ENCODE measurements at places on chromosomes 13 and 19.

- DNase-seq, result no peak
Measured at GRCh38 chr13:79626924-79627323, 146.0 kb downstream of the NDFIP2 start.

- DNase-seq, result no peak
Measured at GRCh38 chr13:97231829-97232196, 9.7 kb downstream of the MBNL2 start.

- peak; percentile 11 for DNase-seq
Measured at GRCh38 chr13:47148543-47148942, 251.7 kb upstream of the HTR2A start.

DNA sequence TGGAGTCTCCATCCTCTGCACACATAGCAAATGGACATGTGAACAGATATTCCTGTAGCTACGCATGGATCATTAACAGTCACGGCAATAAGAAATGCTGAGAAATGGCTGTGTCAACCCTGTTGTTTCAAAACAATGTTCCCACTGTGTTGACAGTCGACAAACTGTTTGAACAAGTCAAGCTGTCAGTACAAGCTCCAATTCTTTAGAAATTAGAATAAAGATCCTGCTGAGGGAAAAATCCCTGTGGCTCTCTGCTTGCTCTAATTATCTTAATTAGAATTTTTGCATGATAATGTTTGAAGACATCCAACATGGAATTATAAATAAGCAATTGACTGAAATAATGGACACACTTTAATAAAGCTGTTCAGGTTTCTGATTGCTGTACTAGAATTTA, 37.9 kb upstream of the CPB2 start:
- DNase-seq, result no peak

DNA sequence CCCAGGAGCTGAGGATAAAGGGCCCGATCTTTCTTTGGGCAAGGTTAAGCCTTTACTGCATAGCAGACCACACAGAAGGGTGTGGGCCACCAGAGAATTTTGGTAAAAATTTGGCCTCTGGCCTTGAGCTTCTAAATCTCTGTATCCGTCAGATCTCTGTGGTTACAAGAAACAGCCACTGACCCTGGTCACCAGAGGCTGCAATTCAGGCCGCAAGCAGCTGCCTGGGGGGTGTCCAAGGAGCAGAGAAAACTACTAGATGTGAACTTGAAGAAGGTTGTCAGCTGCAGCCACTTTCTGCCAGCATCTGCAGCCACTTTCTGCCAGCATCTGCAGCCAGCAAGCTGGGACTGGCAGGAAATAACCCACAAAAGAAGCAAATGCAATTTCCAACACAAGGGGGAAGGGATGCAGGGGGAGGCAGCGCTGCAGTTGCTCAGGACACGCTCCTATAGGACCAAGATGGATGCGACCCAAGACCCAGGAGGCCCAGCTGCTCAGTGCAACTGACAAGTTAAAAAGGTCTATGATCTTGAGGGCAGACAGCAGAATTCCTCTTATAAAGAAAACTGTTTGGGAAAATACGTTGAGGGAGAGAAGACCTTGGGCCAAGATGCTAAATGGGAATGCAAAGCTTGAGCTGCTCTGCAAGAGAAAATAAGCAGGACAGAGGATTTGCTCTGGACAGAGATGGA, 8.4 kb upstream of the CEACAM19 start:
- DNase-seq, result peak; percentile 46

- DNase-seq, result peak; percentile 30
Measured at GRCh38 chr13:44012910-44013757, 133.4 kb downstream of the LACC1 start.

GRCh38 chr13:32969516-32969941, 46.7 kb upstream of the KL start:
- DNase-seq, result peak; percentile 36

DNA sequence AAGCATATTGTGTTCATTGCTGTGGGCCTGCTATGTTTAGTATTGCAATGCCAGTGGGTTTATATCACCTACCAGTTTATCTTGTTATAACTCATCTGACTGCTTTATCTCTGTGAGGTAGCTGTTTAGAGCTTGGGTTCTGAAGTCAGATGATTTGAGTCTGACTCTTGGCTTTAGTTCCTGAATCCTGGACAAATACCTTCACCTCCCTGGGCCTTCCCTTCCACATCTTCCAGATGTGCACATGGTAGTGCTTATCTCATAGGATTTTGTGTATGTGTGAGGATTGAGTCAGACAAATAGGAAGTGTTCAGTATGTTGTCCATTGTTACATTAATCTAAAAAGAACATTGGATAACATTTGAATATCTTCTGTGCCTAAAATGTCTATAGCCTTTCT, 63.5 kb upstream of the ANKRD10 start:
- no peak for DNase-seq

DNA sequence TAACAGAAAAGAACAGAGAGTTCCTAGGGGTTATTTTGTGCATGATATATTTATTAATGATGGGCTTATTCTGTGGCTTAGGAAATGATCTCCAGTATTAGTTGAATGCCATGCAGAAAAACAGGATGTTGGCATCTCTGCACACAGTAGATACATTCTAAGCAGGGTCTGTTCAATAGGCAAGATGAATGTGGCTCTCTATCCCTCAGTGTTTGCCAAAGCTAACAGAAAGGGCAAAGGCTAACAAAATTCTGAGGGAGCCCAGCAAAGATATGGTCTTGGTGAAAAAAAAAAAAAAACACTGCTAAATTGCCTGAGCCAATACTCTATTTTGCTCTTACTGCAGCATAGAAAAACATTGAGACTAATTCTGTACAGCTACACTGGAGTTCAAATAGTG, 1095.8 kb downstream of the UQCRFS1 start:
- no peak for DNase-seq

GRCh38 chr13:67623630-67624029, 393.5 kb upstream of the PCDH9 start:
- no peak for DNase-seq

- peak; percentile 54 for DNase-seq
Measured at GRCh38 chr19:40348961-40349507, 539 bp downstream of the PLD3 start.

DNA sequence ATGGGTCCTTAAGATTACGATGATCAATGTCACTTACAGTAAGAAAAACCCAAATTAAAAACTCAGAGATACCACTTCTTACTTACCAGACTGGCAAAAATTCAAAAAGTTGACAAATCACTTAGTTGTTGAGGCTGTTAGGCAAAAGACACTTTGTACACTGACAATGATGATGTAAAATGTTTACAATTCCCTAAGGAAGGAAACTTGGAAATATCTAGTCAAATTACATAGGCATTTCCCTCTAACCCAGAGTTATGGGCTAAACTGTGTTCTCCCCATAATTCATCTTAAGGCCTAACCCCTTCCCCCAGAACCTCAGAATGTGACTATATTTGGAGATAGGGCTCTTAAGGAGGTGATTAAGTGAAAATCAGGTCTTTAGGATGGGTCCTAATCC, 12.0 kb downstream of the TGDS start:
- DNase-seq, result no peak

DNA sequence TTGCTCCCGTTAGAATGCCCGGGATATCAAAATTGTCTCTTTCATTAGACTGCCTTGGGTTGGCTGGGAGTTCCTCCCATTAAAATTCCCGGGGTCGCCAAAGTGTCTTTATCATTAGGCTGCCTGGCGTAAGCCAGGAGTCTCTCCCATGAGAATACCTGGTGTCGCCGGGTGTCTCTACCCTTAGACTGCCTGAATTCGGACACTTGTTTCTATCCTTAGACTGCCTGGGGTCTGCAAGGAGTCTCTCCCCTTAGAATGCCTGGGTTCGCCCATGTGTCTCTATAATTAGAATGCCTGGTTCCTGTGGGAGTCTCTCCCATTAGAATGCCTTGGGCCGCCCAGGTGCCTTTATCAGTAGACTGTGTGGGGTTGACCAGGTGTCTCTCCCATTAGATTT, 1538.2 kb downstream of the UQCRFS1 start:
- no peak for DNase-seq

GRCh38 chr13:108087810-108088209, 127.5 kb downstream of the LIG4 start:
- DNase-seq, result no peak

GRCh38 chr19:27734496-27735220, 1478.3 kb downstream of the UQCRFS1 start:
- DNase-seq, result no peak

GRCh38 chr19:40923934-40924391, 41.9 kb upstream of the CYP2A7 start:
- DNase-seq, result no peak

- DNase-seq, result peak; percentile 55
Measured at GRCh38 chr13:50387051-50387581, 371.9 kb downstream of the KCNRG start.

DNA sequence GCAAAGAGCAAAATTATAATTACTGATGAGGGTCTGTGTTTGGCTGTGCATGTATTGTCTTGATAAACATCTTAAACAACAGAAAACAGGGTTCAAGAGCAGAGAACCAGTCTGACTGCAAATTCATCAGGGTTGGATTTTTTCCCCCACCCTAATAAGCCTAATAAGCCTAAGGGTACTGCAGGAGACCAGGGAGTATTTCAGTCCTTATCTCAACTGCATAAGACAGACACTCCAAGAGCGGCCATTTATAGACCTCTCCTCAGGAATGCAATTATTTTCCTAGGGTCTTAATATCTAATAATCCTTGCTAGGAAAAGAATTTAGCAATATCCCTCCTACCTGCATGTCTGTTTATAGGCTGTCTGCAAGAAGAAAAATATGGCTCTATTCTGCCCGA, 2011.5 kb upstream of the PCDH20 start:
- DNase-seq, result no peak

GRCh38 chr13:48131533-48131932, 36.6 kb upstream of the MED4 start:
- no peak for DNase-seq

- DNase-seq, result peak; percentile 92
Measured at GRCh38 chr19:11377237-11377636, 2.8 kb downstream of the SWSAP1 start.

- DNase-seq, result peak; percentile 41
Measured at GRCh38 chr13:48808683-48809082, 155.0 kb downstream of the CYSLTR2 start.

DNA sequence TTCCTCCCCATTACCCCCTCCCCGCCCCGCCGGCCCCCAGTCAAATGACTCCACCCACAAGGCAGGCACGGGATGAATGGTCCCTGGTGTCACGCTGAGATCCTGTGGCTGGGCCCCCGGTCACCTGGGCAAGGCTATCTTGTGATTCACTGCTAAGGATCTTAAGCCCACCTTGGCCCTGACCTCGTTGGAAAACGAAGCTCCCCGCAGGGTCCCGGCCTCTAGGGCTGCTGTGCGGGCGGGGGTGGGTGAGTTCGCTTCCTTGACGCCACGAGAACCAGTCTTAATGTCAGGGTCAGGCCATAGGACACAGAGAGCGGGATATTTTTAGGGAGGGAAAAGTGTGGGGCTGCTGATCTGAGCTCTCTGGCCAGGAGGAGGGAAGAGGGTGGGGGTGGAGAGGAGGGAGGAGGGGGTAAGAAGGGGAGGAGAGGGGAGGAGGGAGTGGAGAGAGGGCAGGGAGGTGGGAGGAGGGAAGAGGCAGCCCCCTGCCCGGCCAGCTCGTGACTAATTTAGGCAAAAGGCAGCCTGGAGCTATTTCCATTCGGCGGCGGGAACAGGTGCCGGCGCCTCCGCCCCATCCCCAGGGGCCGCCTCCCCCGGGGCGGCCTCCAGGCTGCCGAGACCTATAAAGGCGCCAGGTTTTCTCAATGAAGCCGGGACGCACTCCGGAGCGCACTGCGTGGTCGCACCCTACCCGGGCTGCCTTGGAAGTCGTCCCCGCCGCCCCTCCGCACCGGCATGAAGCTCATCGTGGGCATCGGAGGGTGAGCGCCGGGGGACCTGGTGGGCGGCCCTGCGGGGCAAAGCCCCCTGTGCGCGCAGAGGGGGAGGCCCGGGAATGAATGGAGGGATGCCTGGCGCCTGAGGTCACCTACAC, at the start of gene NMRK2:
TSS of gene NMRK2 (plus strand) at position 139 of the 880 bp plus-strand sequence. CDS start at position 742, 603 bp downstream.
- no peak for DNase-seq

GRCh38 chr13:31807090-31807541, 67.8 kb downstream of the RXFP2 start:
- DNase-seq, result peak; percentile 52

GRCh38 chr13:99974939-99975561, 3.5 kb upstream of the ZIC5 start:
- DNase-seq, result no peak

GRCh38 chr13:35531526-35531925, 55.0 kb upstream of the MAB21L1 start:
- DNase-seq, result no peak

- no peak for DNase-seq
Measured at GRCh38 chr13:112342841-112343361, 33.3 kb upstream of the SPACA7 start.

- no peak for DNase-seq
Measured at GRCh38 chr19:6590827-6591319, at the start of gene CD70. Gene CD70 (minus strand): TSS chr19:6591150. CDS start chr19:6591002, 148 bp downstream.

- DNase-seq, result no peak
Measured at GRCh38 chr13:48096670-48097069, 1.8 kb upstream of the MED4 start.

DNA sequence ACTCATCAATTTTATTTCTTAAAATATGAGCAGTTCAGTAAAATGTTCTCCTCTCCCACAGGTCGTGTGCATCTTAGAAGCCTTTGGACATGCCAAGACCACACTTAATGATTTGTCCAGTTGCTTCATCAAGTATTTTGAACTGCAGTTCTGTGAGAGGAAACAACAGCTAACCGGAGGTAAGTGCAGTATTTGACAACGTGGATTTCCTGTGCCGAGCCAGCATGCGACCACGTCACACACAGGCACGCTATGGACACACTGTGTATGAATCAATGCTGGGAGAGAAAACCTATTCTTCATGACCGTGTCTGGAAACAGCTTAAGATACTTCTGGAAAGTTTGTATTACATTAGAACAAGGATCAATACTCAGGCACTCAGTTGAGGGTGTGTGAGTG, 268.5 kb downstream of the MYO16 start:
- no peak for DNase-seq

DNA sequence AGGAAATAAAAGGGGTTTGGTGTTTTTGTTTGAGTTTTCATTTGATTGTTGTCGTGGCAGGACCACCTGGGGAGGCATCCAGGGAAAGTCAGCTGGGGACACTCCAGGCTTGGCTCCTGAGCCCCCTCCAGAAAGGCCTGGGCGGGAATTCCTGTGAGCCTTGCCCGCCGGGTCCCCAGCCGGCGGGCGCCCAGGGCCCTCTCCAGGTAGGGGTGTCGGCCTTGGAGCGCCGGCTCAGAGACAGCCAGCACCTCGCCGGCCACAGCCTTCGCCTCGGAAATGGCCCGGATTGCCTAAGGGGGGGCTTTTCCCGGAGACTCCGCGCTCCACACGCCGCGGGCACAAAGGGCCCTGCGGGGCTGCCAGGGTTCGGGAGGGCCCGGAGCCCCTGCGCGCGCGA, 125.0 kb downstream of the TNFRSF19 start:
- DNase-seq, result no peak

DNA sequence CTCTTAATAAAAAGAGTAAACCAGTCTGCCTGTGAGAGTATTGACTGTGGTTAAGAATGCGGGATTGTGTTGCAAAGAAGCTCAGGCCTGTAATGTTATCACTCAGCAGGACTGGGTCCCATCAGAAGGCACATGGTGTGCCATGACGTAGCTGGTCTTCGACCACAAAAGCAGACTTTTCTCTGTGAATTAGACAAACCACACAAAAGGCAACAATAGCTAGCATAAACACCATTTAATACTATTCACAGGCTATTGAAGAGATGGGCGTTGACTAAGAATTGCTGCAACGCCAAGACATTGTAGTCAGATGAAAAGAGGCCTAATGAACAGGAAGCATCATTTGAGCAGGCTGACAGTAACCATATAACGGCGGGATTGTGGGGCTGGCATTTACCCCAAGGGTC, 235.6 kb upstream of the SOX21 start:
- peak; percentile 58 for DNase-seq

GRCh38 chr13:21124852-21125251, 51.5 kb downstream of the SKA3 start:
- peak; percentile 58 for DNase-seq
